ENCODE measurements at places on chromosomes 6 and 20. TPM values are rescaled to one million over a fixed set of nuclear protein-coding genes. Genes with fewer than 3 reads are reported as not detected.

DNA sequence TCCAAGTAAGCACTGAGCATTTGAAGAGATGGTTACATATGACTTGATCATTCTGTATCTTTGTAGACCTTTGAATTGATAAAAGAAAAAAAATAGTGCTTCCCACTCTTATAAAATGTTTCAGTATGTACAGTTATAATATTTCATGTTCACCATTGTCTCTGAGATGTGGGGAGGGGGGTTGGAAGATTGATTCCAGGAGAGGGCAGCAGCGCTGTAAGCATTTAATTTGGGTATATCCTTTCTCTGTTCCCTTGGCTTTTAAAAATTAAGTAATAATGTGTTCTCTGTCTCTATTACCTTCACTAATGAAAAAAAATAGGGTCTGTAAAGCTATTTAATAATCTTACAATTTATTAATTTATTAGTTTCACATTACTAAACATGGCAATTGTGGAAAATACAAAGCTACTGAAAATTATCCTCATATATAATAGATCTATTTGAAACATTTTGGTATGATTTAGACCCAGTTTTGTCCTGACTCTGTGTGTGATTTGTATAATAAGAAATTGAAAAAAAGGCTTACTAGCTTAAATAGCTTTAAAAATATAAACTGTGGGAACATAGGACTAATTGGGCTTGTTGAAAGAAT lies 341.2 kb downstream of the CDKAL1 start:
- peak; percentile 45 for DNase-seq

- DNase-seq = peak; percentile 95
Observed at GRCh38 chr6:26537160-26537845, 863 bp upstream of the HMGN4 start.

- DNase-seq = no peak
Observed at GRCh38 chr6:13987400-13987865, 62.7 kb downstream of the RNF182 start.

The CDH4 gene
- not detected for total RNA-seq

The ZNF311 gene
- 0.56 TPM for total RNA-seq

DNA sequence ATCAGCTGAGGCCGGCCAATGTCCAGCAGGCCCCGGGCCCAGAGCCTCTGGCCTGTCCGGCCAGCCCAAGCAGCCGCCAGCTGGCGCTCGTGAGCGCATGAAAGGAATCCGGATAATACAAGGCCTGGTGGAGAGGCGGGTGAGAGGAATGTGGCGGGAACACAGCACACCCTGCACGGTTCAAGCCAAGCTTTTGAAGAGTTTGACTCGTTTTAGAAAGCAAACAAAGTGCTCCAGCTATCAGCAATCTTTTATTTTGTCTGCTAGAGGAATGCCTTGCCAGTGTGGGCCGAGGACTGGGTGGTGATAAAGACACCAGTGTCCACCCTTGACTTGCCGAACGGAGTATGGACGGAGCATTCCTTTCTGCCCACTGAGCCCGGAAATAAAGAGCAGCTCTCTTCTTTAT lies 9.3 kb upstream of the NEDD9 start:
- DNase-seq = peak; percentile 68

DNA sequence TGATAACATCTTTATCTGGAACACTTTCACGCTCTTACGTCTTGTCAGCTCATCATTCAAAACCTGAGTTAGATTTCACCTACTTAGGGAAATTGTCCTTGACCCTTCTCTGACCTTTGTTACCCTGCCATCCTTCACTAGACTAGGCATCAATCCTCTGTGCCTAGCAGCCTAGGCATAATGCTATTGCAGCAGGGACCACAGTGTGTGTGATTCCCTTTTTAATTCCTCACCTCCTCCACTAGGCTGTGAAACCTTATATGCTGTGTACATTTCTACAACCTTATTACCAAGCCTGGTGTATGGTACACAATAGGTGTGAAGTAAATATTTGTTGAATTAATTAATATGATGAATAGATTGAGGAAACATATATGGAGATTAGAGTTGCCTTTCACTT lies 66.7 kb upstream of the DEFB112 start:
- DNase-seq = no peak

GRCh38 chr20:54389596-54390280 lies 85.7 kb upstream of the DOK5 start:
- DNase-seq = no peak

DNA sequence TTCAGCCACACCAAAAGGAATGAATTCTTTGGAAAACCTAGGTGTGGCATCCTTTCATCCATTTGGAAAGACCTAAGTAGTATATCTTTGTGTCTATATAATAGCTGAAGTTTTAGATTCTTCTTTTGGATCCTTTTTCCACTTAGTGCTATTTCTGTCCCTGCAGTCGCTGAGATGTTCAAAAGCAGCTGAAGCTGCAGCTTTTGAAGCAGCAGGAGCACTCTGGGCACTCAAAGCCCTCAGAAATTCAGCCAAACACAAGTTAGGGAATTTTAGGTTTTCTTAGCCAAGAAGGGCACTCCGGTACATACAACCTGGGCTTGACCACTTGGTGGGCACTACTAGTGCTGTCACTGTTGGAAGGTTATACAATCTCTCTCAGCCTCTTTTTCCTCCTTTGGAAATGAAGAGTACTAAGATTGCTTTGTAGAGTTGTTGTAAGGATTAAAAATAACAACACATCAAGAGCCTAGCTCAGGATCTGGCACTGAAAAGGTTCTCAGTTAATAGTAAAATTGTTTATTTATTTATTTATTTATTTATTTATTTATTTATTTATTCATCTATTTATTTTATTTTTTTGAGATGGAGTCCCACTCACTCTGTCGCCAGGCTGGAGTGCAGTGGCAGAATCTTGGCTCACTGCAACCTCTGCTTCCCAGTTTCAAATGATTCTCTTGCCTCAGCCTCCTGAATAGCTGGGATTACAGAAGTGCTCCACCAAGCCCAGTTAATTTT lies 71.9 kb upstream of the SLC22A16 start:
- DNase-seq = no peak

GRCh38 chr6:53326372-53327016 lies 22.3 kb downstream of the ELOVL5 start:
- peak; percentile 69 for DNase-seq

Measured in hepatocyte (in vitro differentiated cells).